ENCODE measurements at places on chromosomes 11 and 22. TPM values are rescaled to one million over a fixed set of nuclear protein-coding genes. Genes with fewer than 3 reads are reported as not detected.

The SAA1 gene
- not detected for total RNA-seq

The OOSP3 gene
- not detected for total RNA-seq

The SEC14L6 gene
- total RNA-seq, result 4.1 TPM

The SAA4 gene
- total RNA-seq, result not detected

The TRIOBP gene
- 83.3 TPM for total RNA-seq

The TMPRSS6 gene
- not detected for total RNA-seq

The SEPTIN5 gene
- total RNA-seq, result 83.4 TPM

The MOGAT2 gene
- not detected for total RNA-seq

The SRSF8 gene
- total RNA-seq, result 29.9 TPM

The SMIM35 gene
- 0.11 TPM for total RNA-seq

The RTN3 gene
- 124 TPM for total RNA-seq

The ARCN1 gene
- total RNA-seq, result 123 TPM

The XNDC1N gene
- total RNA-seq, result 9.2 TPM

The SESN3 gene
- 204 TPM for total RNA-seq

The TSPAN4 gene
- 62.2 TPM for total RNA-seq

The RAB1B gene
- 63.8 TPM for total RNA-seq

The SYT9 gene
- 14.8 TPM for total RNA-seq

The B4GALNT4 gene
- 71.6 TPM for total RNA-seq
